ENCODE measurements at places on chromosomes 5 and 9. TPM values are rescaled to one million over a fixed set of nuclear protein-coding genes. Genes with fewer than 3 reads are reported as not detected.

The CCL19 gene
- total RNA-seq: not detected

The ARL10 gene
- 2.9 TPM for total RNA-seq

The SLC1A1 gene
- 2.6 TPM for total RNA-seq

The SLC6A19 gene
- 0.66 TPM for total RNA-seq

The FOXD4L3 gene
- total RNA-seq: not detected

The HDHD3 gene
- total RNA-seq: 38.9 TPM

The CD72 gene
- total RNA-seq: 3.3 TPM

The MEIKIN gene
- not detected for total RNA-seq

The SOX30 gene
- total RNA-seq: not detected

DNA sequence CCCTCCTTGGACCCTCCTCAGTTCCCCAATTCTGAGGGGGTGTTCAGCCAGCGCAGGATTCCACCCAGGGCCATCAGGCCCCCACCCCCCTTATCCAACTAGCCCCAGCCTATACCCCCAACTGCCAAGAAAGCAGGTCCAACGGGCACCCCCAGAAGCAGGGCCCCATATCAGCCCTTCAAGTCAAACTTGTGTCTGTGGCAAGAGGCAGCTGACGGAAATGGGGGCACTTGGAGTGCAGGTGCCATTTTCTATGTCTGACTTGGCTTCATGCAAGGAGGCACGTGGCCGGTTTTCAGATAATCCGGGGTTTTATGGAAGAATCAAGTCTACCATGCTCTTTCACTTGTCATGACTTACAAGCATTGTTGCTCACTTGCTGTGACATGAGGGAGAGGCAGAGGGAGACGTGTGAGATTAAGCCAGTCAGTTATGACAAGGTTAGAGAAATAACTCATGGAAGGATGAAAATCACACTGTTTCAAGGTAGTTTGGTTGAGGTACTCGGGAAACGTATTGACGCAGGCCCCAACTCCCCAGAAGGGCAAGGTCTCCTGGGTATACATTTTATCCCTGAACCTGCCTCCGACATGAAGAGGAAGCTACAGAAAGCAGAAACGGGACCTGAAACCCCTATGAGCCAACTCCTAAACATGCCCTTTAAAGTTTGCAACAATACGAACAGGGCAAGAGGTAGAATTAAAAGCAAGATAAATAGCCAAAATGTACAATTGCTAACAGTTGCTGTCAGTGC, 26.5 kb upstream of the CLPTM1L start:
- H3K4me1 ChIP-seq: no peaks in the 10 kb centered on the region
- H3K27me3 ChIP-seq: peaks cover 5% of the 10 kb centered on the region
- no peak overlapping the region for H3K27ac ChIP-seq

DNA sequence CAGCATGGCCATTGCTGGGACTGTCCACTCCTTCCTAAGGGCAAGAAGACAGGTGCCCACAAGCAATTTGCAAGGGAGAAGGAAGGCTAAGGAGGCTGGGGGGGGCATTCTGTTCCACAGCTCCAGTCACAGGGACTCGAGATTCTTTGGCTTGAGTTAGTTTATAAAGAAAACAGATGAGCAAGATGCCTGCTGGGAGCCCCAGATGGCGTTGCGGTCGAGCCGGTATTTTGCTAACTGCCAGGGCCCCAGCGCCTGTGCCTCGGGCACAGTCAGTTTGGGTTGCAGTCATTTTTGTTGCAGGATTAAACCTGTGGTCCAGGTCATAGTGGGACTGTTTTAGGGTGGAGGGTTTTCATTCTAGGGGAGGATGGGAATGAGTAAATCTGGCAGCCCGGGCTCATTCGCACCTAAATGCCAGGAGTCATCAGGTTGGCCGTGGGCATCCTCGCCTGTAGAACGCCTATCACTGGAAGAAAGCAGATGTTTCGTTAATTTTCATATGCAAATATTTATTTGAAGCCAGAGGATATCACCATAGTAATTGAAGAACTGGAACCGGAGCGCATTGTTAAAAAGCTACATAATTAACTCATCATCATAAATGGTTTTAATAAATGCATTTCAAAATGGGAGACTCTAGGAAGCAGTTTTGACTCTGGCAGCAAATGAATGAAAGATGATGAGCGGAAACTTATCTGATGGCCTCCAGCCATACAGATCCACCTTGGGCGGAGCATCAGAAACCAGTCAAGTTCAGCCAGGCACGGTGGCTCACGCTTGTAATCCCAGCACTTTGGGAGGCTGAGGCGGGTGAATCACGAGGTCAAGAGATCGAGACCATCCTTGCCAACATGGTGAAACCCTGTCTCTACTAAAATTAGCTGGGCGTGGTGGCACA, 87.1 kb upstream of the FCN2 start:
- H3K27me3 ChIP-seq: no peaks in the 10 kb centered on the region
- no peak for DNase-seq
- no peak overlapping the region for H3K4me3 ChIP-seq
- H3K4me1 ChIP-seq: no peaks in the 10 kb centered on the region
- no peaks in the 10 kb centered on the region for H3K36me3 ChIP-seq
- H3K27ac ChIP-seq: no peak overlapping the region

DNA sequence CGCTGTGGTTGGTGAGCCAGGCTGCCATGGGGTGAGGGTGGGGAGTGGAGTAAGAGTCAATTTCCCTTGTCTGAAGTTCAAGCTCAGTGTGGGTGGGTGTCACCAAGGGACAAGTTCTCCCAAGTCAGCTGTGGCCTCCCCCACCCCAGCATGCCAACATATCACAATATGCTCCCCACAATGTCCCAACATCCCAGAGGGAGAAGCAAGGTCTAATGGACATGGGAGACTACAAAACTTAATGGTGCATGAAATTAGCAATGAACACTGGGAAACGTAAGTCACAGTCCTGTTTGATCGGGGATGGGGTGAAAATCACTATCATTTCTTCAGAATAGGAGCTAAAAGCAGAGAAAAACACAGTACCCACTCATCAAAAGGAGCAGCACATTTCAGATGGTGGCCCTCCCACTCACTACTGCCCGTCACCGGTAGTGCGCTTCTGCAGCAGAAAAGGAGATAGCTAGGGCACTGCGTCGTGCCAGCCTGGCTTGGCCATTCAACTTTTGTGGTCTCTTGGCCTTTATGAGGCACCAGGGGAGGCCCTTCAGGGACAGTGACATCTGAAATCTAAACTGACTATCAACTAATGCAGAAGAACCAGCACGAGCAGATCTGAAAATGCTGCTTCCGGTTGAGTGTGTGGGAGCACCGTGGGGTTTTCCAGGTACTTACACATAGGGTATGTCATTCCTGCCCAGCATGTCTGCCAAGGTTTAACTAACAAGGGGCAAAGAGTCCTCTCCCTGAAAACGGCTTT, 20.5 kb upstream of the NDFIP1 start:
- DNase-seq: no peak
- no peaks in the 10 kb centered on the region for H3K27me3 ChIP-seq

- no peak overlapping the region for H3K4me3 ChIP-seq
- H3K4me1 ChIP-seq: no peaks in the 10 kb centered on the region
- no peaks in the 10 kb centered on the region for H3K36me3 ChIP-seq
- H3K27ac ChIP-seq: no peak overlapping the region
Observed at GRCh38 chr5:31611002-31611401, 27.9 kb upstream of the PDZD2 start.

- H3K27ac ChIP-seq: no peak overlapping the region
- no peak for DNase-seq
- no peak overlapping the region for H3K4me3 ChIP-seq
Observed at GRCh38 chr9:134993416-134993815, 75.7 kb upstream of the FCN1 start.

DNA sequence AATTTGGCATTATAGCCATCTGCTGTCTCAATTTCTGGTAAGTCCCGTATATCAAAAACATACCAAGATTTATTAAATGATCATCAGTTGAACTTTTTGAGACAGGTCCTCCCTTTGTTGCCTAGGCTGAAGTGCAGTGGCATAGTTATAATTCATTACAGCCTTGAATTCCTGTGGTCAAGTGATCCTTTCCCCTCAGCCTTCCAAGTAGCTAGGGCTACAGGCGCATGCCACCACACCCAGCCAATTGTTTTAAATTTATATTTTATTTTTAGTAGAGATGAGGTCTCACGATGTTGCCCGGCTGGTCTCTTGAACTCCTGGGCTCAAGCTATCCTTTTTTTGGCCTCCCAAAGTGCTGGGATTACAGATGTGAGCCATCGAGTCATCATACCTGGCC, 418.9 kb downstream of the ARHGEF28 start:
- DNase-seq: no peak
- no peak overlapping the region for H3K4me3 ChIP-seq
- H3K27ac ChIP-seq: no peak overlapping the region
- H3K36me3 ChIP-seq: no peaks in the 10 kb centered on the region
- H3K27me3 ChIP-seq: no peaks in the 10 kb centered on the region

- no peak for DNase-seq
- H3K27ac ChIP-seq: no peak overlapping the region
- no peaks in the 10 kb centered on the region for H3K27me3 ChIP-seq
- H3K4me1 ChIP-seq: peaks cover 4% of the 10 kb centered on the region
- H3K36me3 ChIP-seq: no peaks in the 10 kb centered on the region
Observed at GRCh38 chr9:134304690-134305089, 21.6 kb upstream of the RXRA start.

GRCh38 chr5:175895686-175896102, 24.3 kb downstream of the CPLX2 start:
- H3K27ac ChIP-seq: no peak overlapping the region
- H3K27me3 ChIP-seq: no peaks in the 10 kb centered on the region
- H3K4me1 ChIP-seq: peaks cover 2% of the 10 kb centered on the region
- no peak for DNase-seq
- no peaks in the 10 kb centered on the region for H3K36me3 ChIP-seq

DNA sequence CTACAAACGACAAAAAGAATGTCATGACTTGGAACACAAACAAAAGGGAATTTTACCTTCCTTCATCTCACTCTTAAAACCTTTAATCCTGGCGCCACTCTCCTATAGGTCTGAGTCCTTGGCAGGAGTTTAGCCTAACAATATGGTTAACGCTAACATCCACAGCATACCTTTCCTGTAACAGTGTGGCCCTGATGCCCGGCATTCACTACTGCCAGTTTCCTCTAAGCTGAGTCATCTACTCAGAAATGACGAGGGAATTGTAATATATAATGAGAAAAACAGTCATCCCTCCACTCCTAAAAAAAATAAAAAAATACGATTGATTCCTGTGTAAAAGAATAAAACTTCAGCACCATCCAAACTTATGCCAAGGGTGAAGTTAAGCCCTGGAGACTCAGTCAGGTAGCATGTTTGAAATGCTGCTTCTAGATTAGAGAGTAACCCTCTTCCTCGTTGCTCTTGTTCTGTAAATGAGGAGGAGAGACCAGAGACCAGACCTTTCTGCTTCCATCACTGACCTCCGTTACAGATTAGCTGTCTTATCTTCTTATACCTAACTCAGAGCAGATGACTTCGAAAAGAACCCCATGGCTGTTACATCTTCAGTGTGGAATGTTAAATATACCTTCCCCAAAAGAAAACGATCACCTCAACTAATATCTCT, 37.4 kb downstream of the CCDC125 start:
- H3K4me1 ChIP-seq: no peaks in the 10 kb centered on the region
- no peaks in the 10 kb centered on the region for H3K27me3 ChIP-seq
- no peaks in the 10 kb centered on the region for H3K36me3 ChIP-seq
- no peak overlapping the region for H3K4me3 ChIP-seq
- DNase-seq: no peak
- no peak overlapping the region for H3K27ac ChIP-seq

- H3K27me3 ChIP-seq: no peaks in the 10 kb centered on the region
- H3K4me1 ChIP-seq: no peaks in the 10 kb centered on the region
- H3K4me3 ChIP-seq: no peak overlapping the region
- H3K36me3 ChIP-seq: no peaks in the 10 kb centered on the region
- no peak for DNase-seq
- H3K27ac ChIP-seq: no peak overlapping the region
Observed at GRCh38 chr5:100832252-100833230, 70.5 kb downstream of the ST8SIA4 start.

GRCh38 chr9:36665921-36666431, 93.3 kb downstream of the MELK start:
- H3K36me3 ChIP-seq: no peaks in the 10 kb centered on the region
- no peaks in the 10 kb centered on the region for H3K4me1 ChIP-seq
- DNase-seq: no peak
- H3K27me3 ChIP-seq: no peaks in the 10 kb centered on the region

- DNase-seq: no peak
- no peaks in the 10 kb centered on the region for H3K4me1 ChIP-seq
Observed at GRCh38 chr9:13529321-13530104, 250.0 kb upstream of the MPDZ start.

DNA sequence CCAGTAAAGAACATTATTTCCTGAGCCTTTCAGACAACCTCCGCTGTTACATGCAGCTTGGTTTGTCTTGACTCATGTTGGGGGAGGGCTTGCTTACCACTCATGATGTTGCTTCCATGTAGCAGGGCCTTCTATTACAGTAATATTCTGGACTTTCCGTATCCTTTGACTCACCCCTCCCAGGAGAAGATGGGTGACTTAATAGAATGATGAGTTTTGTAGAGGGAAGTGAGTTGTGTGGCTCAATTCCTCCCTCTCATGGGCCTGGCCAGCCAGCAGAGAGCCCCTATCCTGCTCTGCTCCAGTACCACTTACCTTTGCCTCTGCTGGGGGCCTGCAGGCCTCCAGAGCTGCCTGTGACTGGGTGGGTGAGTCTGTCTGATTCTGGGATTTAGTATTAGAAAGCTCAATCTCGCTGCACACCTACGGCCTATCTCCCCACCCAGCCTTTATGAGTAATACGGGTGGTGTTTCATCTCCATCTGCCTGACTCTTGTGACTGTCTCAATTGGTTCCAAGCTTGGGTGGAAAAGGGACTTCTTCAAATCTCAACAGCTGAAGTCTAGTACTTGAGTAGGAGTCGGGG, 52.6 kb upstream of the KLF9 start:
- DNase-seq: no peak
- H3K36me3 ChIP-seq: no peaks in the 10 kb centered on the region
- peaks cover 39% of the 10 kb centered on the region for H3K4me1 ChIP-seq
- H3K27me3 ChIP-seq: no peaks in the 10 kb centered on the region
- H3K4me3 ChIP-seq: no peak overlapping the region
- no peak overlapping the region for H3K27ac ChIP-seq

- H3K27ac ChIP-seq: no peak overlapping the region
- no peak for DNase-seq
- H3K4me1 ChIP-seq: no peaks in the 10 kb centered on the region
Observed at GRCh38 chr5:87099968-87100367, 167.7 kb upstream of the RASA1 start.

GRCh38 chr9:27108981-27109541, at the start of gene TEK:
TSS of gene TEK (plus strand) at chr9:27109225. CDS start at chr9:27109591, 366 bp downstream.
- H3K27me3 ChIP-seq: no peaks in the 10 kb centered on the region
- DNase-seq: no peak
- no peaks in the 10 kb centered on the region for H3K36me3 ChIP-seq

- no peak for DNase-seq
- H3K27me3 ChIP-seq: no peaks in the 10 kb centered on the region
- H3K27ac ChIP-seq: no peak overlapping the region
- no peaks in the 10 kb centered on the region for H3K4me1 ChIP-seq
Observed at GRCh38 chr5:136403346-136403745, 38.0 kb upstream of the TRPC7 start.

- peaks cover 30% of the 10 kb centered on the region for H3K4me1 ChIP-seq
- no peak for DNase-seq
- H3K4me3 ChIP-seq: no peak overlapping the region
- no peaks in the 10 kb centered on the region for H3K27me3 ChIP-seq
- H3K36me3 ChIP-seq: no peaks in the 10 kb centered on the region
Observed at GRCh38 chr5:119328753-119329602, 26.8 kb upstream of the TNFAIP8 start.

GRCh38 chr9:6355728-6356127, 27.6 kb downstream of the TPD52L3 start:
- DNase-seq: no peak
- no peak overlapping the region for H3K4me3 ChIP-seq
- no peak overlapping the region for H3K27ac ChIP-seq

GRCh38 chr9:89806371-89807100, 201.7 kb downstream of the GADD45G start:
- H3K27me3 ChIP-seq: no peaks in the 10 kb centered on the region
- H3K36me3 ChIP-seq: no peaks in the 10 kb centered on the region
- no peak overlapping the region for H3K27ac ChIP-seq
- no peak for DNase-seq
- no peak overlapping the region for H3K4me3 ChIP-seq
